ENCODE measurements at places on chromosomes 11 and 22. TPM values are rescaled to one million over a fixed set of nuclear protein-coding genes. Genes with fewer than 3 reads are reported as not detected.
A peak's percentile ranks its signal among the peaks of the same experiment; 100 is the strongest.

THY1 gene
- total RNA-seq = 0.47 TPM

DNA sequence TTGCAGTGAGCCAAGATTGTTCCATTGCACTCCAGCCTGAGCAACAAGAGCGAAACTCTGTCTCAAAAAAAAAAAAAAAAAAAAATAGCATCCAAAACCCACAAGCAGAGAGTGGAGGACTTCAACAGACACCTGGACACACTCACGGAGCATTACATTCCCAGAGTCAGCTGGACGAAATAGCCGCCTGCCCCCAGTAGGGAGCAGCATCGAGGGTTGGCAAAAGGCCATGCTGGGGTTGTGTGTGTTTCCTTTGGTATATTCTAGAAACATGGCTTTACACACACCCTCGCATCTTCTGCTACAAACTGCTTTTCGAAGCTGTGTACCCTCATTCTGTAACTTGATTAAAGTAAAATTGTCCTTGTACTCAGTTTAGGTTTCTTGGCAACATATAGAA lies 5.3 kb downstream of the ADA2 start:
- DNase-seq = peak; percentile 46
- H3K27ac ChIP-seq = no peak overlapping the region
- H3K4me3 ChIP-seq = no peak overlapping the region
- H3K27me3 ChIP-seq = no peaks in the 10 kb centered on the region
- H3K36me3 ChIP-seq = peaks cover 16% of the 10 kb centered on the region

APOA1 gene
- 4.8 TPM for total RNA-seq

PRR33 gene
- 0.12 TPM for total RNA-seq

DNA sequence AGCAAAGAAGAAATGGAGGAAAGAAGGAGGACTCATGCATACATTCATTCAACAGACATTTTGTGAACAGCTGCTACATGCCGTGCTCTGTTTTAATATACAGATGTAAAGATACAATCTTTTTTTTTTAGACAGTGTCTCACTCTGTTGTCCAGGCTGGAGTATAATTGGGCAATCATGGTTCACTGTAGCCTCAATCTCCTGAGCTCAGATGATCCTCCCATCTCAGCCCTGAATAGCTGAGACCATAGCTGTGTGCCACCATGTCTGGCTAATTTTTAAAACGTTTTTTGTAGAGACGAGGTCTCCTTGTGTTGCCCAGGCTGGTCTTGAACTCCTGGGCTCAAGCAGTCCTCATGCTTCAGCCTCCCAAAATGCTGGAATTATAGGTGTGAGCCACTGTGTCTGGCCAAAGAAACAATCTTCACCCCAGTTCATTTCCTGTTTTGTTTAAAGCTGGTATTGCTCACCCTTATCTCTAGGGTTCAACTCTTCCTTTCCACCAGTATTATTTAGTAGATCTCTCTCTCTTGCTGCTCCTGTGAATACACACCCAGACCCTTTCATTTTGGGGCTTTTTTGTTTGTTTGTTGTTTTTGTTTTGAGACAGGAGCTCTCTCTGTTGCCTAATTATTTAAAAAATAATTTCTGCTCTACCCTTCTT lies 69.8 kb downstream of the RNF169 start:
- no peak overlapping the region for H3K27ac ChIP-seq
- no peak overlapping the region for H3K4me3 ChIP-seq
- no peak for DNase-seq
- peaks cover 11% of the 10 kb centered on the region for H3K36me3 ChIP-seq
- H3K27me3 ChIP-seq = no peaks in the 10 kb centered on the region

GRCh38 chr22:37248251-37248650 lies 4.2 kb upstream of the RAC2 start:
- no peak overlapping the region for H3K27ac ChIP-seq
- H3K27me3 ChIP-seq = no peaks in the 10 kb centered on the region
- no peaks in the 10 kb centered on the region for H3K36me3 ChIP-seq
- DNase-seq = no peak

ALDH3B1 gene
- 0.20 TPM for total RNA-seq

- no peak overlapping the region for H3K4me3 ChIP-seq
- H3K4me1 ChIP-seq = no peaks in the 10 kb centered on the region
- H3K27me3 ChIP-seq = peaks cover 40% of the 10 kb centered on the region
- no peak for DNase-seq
- no peak overlapping the region for H3K27ac ChIP-seq
Observed at GRCh38 chr11:113991718-113992458, 17.0 kb downstream of the HTR3A start.

SEPTIN3 gene
- total RNA-seq = 0.12 TPM

- H3K4me1 ChIP-seq = no peaks in the 10 kb centered on the region
- DNase-seq = no peak
- H3K36me3 ChIP-seq = peaks cover 26% of the 10 kb centered on the region
- no peak overlapping the region for H3K27ac ChIP-seq
Observed at GRCh38 chr11:119130662-119131061, 9.3 kb downstream of the HINFP start.

All from T-cell (primary cell).